ENCODE measurements at places on chromosomes 6 and 20. TPM values are rescaled to one million over a fixed set of nuclear protein-coding genes. Genes with fewer than 3 reads are reported as not detected.

DNA sequence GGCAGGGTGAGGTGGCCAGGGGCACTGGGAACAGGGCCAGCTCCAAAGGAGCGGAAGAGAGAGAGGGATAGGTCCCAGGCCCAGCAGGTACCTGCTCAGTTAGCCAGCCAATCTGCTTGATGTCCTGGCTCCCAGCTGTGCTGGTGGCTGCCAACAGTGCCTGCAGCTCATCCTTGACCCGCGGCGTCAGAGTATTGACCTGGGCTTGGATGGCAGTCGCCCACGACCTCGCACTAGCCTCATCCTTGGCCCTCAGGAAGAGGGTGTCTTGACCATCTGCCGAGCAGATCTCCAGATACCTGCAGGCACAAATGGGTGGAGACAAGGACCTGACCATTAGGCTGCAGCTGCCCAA, 11.1 kb upstream of the CDK5RAP1 start:
- DNase-seq, result no peak

EFCAB8 gene
- 0.44 TPM for total RNA-seq

DNA sequence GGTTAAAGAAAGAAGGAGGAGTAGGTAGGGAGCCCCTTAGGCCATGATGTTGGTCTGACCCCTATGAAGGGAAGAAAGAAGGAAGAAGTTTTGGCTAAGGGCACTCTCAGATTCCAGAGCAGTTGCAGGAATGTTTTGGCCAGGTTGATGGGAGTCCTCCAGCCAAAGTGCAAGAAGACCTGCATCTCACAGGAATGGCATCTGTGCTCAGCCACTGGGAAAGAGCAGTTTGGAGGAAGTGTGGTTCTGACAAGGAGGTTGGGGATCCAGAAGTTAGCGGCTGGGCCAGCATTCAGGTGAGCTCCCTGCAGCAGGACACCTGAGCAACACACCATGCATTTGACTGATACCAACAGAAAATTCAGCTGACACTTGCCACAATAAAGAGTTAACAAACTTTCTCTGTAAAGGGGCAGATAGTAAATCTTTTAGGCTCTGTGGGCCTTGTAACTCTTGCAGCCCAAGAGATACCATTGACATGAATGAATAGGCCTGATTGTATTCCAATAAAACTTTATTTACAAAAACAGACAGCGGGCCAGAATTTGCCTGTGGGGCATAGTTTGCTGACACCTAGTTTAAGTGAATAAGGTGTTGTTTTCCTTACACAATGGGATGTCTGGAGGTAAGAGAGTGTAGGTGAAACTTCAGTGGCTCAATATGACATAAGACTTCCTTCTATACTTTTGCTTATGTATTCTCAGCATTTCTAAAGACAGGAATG, 71.0 kb downstream of the EDN1 start:
- DNase-seq, result no peak

DNA sequence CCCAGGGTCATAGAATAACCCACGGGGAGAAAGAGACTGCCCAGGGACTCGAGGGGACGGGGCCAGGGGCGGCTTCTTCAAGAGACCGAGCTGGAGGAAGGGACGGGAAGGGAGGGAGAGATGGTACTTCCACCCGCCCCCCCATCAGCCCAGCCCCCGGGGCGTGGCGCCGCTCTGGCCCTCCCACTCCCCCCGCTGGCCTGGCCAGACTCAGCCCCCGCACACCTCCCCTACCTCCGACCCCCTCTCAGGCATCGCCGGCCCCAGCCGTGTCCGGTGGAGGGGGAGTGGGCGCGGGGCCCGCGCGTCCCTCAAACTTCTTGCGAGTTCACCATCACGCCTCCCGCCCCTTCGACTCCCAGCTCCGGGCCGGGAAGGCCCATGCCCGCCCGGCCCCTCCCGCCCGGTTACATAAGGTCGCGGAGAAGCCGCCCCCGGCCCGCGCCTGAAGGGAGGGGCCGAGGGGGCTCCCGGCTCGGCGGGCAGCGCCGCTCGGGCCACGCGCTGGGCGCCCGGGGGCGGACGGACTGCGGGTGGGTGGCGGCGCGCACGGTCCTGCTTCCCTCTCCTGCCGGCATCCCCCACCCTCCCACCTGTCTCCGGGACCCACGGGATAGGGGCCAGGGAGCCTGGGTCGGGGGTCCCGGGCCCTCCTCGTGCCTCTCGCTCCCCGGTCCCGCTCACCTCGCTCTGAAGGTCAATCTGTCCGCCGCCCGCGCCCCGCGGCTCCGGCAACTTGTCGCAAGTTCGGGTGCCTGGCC, 562 bp downstream of the TFEB start:
- DNase-seq, result peak; percentile 93

- no peak for DNase-seq
Observed at GRCh38 chr20:7765221-7765620, 175.0 kb downstream of the HAO1 start.

- peak; percentile 76 for DNase-seq
Observed at GRCh38 chr6:166751051-166751595, 124.1 kb upstream of the RPS6KA2 start.

- no peak for DNase-seq
Observed at GRCh38 chr6:128259029-128259724, 261.2 kb downstream of the PTPRK start.

GRCh38 chr6:7267466-7268091, 45.4 kb downstream of the SSR1 start:
- peak; percentile 35 for DNase-seq

- DNase-seq, result peak; percentile 94
Observed at GRCh38 chr6:89145956-89146717, at the start of gene PM20D2. Gene PM20D2 (plus strand): TSS chr6:89146055. CDS start chr6:89146145, 90 bp downstream.

All from H7 (cell line).